ENCODE measurements at places on chromosomes 1 and 21.

DNA sequence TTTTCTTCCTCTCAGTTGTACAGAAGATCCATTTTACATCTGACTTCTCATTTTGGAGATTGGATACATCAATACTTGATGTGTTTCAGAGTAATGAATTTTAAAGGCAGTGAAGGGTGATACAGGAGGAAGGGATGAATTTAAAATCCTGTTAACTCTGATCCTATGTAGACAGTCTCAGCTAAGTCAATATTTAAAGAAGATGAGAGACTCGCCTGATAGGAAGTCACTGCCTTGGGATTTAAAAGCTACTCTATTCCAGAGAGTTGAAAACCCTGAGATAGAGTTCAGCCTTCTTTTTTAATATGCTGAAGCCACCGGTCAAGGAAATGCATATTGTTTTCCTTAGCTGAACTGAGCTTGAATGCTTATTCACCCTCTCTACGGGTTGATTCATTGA lies 42.7 kb downstream of the HUNK start:
- no peak for DNase-seq

DNA sequence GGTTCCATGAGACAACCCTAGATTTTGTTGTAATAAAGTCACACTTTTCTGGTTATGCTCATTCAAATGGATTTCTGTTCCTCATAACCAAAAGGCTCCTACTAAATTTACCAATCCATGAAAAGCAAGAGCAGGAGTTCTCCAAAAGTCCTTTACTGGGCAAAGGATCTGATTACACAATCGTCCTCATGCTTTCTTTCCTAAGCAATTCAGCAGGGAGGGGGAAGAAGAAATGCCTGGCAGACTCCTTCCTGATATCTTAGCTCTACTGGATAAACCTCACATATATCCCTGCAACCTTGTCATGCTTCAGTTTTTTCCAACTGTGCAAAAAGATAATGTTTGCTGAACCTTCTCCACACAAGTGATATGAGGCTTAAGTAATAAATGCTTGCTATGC lies 67.6 kb upstream of the GUCA2B start:
- DNase-seq = peak; percentile 15

- DNase-seq = no peak
Observed at GRCh38 chr1:64282351-64282750, 78.9 kb downstream of the UBE2U start.

DNA sequence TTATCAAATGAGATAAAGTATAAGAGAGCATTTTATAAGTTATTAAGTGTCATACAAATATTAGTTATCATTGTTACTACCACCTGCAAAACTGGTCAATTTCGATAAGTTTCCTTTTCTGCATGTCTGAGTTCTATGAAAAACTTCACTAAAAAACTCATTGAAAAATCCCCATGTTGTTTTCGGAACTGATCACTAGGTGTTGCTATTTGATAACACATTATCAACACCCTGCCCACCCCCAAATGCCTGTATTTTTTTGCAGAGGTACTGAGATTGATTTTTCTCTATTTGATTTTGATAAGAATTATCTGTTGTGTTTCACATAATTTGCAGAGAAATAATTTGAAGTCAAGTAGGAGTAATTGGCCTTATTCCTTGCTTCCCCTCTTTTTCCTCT lies 22.1 kb upstream of the DISP1 start:
- peak; percentile 42 for DNase-seq

DNA sequence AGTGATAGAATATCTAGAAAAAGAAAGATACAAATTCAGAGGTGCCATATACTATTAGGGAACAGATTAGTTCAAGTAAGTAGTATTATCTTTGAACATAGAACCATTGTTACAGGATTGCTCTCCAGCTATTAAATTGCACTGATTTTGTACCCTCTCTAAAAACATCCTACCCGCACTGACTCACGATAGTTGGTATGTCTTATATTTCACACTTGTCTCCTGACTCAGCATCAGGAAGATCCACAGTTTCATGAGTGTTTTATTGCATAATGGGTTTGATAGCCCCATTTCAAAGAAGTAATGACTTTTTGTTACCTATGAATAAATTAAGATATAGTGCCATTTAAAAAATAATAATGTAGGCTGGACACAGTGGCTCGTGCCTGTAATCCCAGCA lies 6.0 kb downstream of the TATDN3 start:
- DNase-seq = peak; percentile 56

DNA sequence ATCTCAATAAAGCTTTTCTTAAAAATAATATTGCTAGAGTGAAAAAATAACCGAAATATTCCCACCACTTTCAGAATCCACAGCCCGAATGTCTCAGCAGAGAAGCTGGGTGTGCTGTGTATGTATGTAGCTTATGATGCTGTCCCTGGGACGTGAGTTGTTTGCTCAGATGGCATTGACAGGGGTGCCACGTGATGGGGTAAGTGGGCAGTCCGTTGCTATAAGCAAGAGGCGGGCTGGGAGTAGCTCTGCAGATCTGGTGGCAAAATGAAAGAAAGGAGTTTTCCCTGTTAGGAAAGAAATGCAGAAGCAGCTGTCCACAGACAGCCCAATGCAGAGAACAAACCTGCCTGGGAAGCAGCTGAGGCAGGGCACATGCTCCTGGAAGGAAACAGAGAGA lies 3.8 kb upstream of the FAM20B start:
- DNase-seq = peak; percentile 24

DNA sequence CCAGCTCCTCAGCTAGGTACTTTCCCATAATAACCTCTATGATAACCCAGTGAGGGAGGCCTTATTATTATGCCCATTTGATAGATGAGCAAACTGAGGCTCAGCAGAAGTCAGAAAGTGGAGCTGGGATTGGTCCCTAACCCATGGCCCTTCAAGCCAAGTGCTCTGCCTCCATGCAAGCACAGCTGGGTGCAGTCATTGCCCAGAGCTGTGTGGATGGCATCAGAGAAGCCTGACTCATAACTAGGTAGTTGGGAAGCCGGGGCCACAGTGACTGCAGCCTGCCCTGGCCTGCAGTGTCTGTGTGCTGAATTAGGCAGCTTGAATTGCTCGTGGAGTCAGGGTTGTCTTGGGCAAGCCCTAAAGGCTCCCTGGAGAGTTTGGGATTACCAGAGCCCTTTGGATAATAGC lies 89.9 kb upstream of the SLC2A1 start:
- no peak for DNase-seq

- DNase-seq = no peak
Observed at GRCh38 chr21:45339421-45340402, 52.0 kb upstream of the POFUT2 start.

- no peak for DNase-seq
Observed at GRCh38 chr1:90074566-90074965, 79.7 kb downstream of the ZNF326 start.

GRCh38 chr1:30536530-30536929 lies 186.9 kb downstream of the MATN1 start:
- DNase-seq = no peak

DNA sequence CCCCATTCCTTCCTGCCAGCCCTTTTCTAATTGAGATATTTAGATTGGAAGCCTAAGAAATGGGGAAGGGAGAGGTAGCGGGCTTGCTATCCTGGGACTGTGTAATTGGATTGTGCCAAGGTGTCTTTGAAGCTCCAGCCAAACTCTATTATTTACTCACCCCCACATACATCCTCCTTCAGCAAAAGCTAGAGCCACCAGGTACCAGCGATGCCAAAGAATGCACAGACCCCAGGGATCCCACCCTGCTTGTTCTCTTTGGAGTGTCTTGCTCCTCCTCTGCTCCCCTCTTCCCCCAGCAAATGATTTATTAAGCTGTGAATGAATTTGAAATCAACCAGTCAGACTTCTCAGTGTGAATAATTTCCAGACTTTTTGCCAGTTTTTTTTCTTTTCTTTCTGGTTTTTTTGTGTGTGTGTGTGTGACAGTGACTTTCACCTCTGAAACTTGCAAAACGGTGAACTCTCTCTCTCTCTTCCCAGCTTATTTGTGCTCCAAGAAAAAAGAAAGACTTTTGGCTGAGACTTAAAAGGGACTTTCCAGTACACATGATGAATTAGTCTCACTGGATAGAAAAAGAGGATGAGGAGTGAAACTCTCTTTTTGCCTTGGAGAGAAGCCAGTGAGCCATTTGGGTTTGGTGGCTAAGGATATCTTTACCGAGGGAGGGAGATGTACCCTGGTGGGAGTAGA lies 1.8 kb downstream of the VASH2 start:
- no peak for DNase-seq

GRCh38 chr21:35974775-35975174 lies 85.6 kb downstream of the SETD4 start:
- peak; percentile 59 for DNase-seq

- DNase-seq = peak; percentile 81
Observed at GRCh38 chr1:244450597-244451538, 841 bp downstream of the ADSS2 start.

DNA sequence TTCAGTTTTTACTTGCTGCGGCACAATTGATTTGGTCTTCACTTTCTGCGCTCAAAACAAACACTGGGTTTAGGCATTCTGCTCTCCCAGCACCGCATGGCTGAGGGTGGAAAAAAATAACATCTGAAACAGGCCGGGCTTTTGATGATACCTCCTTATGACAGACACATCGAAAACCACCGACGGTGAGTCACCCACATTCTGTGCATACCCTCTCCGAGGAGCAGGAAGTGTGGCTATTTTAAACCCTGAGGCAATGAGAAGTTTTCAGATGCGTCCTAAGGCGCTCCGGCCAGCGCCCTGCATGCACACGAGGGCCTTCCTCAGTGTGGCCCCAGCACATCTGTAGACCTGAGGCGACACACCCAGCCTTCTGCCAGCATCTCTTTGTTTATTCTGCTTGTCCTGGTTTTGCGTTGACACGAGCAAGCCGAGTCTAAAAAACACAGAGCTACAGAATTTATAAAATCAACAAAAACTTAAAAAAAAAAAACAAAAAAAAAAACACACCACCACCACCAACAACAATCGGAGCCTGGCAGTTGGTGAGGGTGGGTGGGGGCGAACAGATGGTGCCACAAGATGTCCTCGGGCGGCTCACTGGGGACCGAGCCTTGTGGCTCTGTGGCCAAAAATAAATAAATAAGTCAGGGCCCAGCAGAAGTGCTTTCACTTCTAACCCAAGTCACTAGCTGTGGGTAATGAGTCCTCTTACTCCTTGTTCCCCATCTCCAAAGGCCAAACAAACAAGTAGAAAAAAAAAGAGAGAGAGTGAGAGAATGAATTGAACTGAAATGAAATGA lies 162.6 kb upstream of the IRF2BP2 start:
- peak; percentile 98 for DNase-seq

DNA sequence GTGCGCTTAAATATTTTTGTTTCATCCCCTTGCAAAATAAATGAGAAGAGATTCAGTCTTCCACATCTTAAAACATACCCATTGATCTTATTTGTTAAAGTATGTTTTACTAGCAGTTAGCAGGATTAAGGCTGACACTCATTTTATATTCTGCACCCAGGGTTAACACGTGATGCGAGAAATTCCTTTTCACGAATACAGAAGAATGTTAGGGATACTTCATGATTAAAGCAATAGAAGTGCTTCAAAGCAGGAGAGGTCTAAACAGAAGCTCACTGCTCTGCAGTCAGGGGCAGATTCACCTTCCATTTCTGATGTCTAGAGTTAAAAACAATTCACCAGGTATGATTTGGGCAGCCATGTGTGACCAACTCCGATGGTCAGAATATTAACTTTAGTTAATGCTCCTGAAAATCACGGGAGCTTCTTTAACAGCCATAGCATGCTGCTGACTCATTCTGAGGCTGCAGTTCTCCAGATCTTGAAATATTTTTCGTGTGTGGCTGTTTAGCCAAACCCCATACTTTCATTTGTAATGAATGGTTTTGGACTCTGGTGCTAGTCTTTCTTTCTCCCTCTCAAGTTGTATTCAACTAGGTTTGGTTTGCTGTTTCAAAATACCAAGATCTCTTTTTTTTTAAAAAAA lies 19.7 kb downstream of the BCAR3 start:
- peak; percentile 82 for DNase-seq

- no peak for DNase-seq
Observed at GRCh38 chr1:184915463-184916090, 58.7 kb downstream of the NIBAN1 start.

DNA sequence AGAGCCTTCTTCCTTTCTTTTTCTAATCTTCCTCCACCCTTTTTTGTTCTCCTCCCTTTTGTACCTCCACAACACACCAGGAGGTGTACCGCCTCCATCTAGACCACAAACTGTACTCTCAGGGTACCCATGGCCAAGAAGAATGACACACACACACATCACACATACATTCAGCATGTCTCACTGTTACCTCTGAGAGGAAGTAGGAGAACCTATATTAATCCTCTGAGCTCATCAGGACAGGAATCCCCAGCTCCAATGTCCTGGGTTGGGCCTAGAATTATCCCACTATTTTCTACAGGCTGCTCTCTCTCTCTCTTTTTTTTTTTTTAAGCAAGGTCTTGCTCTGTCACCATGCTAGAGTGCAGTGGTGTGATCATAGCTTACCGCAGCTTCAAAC lies 36.7 kb downstream of the ATP2B4 start:
- peak; percentile 98 for DNase-seq

DNA sequence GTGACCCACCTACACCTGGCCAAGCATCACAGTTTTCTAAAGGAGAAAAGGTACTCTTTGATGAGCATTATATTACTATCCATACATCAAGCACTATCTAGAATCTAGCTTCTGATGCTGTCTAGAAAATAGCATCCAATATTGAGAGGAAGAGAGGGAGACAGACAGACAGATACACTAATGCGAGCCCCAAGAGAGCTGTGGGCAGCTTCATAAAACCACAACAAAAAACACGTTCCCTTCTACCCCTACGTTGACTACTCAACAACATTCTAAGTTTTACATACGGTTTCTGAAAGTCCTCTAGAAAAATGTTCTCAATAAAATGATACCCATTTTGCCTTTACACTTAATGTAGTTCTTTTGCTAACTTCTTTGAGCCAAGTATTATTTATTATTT lies 221.8 kb downstream of the SLC45A1 start:
- no peak for DNase-seq

- no peak for DNase-seq
Observed at GRCh38 chr1:67804710-67805109, 28.6 kb downstream of the GNG12 start.

- peak; percentile 83 for DNase-seq
Observed at GRCh38 chr1:46522184-46522968, 29.1 kb downstream of the KNCN start.

- no peak for DNase-seq
Observed at GRCh38 chr1:40710581-40711315, 19.2 kb downstream of the NFYC start.

DNA sequence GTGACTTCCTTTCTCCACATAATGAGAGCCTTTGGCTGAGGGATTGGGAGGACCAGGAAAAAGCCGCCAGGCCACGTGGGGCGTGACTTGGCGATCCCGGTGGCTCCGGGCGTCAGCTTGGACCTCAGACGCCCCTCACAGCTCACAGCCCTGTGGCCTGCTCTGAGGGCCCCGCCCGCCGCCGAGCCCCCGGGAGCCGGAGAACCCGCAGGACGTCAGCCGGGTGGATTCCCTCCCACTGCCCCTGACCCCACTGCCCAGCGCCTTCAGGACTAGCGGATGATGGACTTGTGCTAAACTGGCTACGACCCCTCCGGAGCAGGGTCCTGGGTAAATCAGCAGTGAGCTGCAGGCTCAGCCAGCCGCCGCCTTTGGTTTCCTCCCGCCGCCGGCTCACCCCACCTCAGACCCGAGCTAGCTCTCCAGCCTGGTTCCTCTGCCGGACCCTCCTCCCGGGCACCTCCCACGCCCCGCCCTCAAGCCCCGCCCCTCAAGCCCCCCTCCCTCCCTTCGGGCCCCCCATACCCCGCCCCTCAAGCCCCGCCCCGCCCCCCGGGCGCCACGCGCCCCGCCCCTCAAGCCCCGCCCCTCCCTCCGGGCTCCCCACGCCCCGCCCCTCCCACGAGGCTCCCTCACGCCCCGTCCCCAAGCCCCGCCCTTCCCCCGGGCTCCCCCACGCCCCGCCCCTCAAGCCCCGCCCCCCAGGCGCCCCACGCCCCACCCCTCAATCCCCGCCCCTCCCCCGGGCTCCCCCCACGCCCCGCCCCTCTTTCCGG lies 10.0 kb upstream of the FAAP20 start:
- DNase-seq = peak; percentile 63
